ENCODE measurements at places on chromosomes 11 and 22.

DNA sequence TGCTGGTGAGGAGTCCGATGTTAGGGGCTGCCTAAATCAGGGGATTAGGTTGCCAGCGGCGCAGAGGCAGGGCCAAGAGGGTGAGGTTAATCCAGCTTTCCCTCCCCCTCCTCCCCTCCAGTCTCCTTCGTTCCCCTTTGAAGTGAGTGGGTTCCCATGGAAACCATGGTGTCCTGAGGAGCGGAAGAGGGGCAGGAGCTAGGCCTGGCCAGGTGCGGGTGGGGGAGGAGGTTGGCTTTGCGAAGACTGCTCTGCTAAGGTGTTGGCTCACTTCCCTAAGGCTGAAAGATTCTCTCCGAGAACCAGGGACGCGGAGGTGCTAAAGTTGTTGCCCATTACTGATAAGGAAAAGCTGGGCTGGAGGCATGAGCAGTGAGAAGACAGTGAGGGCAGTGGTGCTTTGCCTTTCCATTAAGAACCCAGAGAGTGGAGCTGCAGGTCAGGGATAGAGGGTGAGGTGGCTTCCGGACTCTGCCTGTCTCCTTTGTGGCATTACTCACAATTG lies 124.6 kb downstream of the FEZ1 start:
- no peak for DNase-seq

DNA sequence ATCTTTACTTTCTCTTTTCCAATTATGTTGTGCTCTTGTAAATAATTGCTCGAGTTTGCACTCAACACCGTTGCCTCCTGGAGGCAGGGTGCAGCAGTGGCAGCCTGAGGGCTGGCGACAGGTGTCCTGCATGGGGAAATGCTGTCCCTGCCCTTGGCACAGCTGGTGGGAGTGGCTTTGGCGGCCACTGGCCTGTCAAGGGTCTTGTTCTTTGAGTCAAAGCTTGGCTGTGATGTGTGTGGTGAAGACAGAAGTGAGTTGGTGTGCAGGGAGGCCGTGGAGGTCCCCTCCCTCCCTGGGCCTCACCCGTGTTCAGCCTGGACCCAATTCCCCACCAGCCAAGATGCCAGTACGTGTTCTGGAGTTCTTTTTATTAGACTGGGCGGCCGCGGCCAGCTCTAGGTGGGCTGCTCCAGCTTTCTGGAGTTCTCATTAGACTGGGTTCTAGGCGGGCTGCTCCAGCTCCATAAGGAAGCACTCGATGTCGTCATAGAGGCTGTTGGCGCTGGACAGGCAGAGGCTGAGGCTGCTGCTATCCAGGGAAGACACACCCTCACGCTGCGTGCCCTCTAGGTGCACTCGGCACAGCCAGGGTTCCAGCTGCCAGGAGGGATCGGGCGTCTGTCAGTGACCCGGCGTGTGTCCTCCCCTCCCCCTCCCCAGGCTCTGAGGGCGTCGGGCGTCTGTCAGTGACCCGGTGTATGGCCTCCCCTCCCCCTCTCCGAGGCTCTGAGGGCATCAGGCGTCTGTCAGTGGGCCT lies 3.4 kb downstream of the IRF7 start:
- DNase-seq, result no peak

GRCh38 chr11:44351898-44352498 lies 42.1 kb upstream of the ALX4 start:
- no peak for DNase-seq

DNA sequence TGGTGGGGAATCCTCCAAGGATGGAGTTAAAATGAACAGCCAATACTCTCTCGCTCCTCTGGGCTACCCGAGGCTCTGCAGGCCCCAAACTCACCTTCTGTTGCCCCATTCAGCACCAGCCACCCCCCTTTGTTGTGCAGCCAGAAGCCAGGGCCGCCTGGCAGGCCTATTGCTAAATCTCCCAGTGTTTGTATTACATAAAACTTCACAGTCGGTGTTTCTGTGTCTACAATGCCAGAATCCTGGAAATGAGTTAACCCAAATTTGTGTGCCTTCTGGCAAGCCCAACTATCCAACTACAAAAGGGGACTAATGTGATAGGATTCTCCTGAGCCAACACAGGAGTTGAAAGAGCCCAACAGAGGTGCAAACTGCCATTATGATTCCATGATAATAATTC lies 9.3 kb downstream of the KCNJ5 start:
- no peak for DNase-seq

DNA sequence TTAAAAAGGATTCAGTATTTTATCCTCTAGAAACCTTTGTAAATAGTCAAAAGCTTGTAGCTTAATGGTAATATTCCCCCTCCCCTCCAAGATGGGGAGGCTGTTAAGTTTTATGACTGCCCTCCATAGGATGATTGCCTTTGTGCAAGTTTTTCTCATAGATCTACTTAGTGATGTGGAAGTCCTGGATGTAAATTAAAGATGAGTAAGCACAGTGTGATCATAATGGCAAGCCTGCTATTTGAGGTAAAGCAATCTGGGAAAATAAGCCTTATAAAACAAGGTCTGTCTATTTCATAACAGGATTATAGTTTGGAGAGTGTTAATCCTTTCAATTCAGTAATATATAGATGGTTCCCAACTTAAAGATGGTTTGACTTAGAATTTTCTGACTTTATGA lies 216.3 kb downstream of the DDX10 start:
- DNase-seq, result no peak

- DNase-seq, result peak; percentile 91
These were observed 52.9 kb upstream of the RTL6 start for GRCh38 chr22:44550711-44551491.

DNA sequence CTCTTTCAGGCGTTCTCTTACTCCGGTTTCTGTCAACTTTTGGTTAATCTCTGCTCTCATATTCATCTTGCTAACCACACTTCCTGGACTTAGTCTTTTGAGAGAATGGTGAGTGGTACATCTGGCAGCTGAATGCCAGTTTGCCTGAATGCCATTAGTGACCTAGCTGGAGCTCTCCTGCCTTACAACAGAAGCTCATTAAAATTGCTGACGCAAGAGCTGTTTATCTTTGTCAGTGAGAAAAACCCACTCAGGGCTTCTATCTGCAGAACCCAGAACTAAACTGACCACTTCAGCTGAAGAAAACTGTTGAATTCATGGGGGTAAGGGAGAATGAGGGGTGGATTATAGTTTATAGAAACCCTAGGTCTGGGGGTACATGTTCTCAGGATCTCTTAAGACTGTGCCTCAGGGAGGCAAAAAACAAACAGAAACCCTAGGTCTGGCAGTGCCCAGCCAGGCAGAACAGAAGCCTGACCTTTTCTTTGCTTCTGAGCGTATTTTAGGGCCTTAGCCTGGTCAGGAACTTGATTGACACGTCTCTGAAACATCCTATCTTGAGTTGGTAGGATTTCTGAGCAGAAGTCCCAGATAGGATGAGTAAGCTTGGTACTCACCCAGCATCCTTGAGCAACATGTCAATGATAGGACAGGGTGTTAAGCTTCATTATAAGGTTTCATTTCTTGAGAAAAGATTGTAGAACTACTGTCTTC lies 52.8 kb upstream of the YWHAH start:
- DNase-seq, result no peak

DNA sequence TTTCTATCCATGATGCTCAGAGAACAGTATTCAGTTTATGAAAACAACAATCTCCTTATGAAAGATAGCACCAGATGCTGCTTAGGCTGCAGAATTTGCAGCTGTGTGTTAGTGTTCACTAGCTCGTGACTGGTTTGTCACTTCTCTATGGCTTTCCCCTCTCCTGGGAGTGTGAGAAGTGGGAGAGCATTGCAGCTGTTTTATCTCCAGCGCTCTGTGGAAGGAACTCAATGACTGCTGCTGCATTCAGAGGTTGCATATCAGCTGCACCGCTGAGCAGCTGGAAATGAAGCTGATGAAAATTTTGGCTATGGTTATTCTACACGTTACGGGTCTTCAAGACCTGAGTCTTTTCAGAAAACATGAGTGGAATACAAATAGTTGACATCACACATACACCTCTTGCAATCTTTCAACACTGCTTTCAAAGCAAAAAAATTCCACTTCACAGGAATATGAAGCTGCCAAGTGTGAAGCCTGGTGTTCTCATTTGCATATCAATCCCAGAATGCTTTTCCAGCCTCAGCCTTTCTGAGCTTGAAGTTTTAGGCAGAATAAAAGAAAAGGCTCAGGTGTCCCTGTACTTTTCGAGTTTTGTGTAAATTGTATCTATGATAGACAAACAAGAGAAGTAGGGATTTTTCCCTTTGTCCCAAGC lies 149.3 kb upstream of the DDI1 start:
- DNase-seq, result no peak

DNA sequence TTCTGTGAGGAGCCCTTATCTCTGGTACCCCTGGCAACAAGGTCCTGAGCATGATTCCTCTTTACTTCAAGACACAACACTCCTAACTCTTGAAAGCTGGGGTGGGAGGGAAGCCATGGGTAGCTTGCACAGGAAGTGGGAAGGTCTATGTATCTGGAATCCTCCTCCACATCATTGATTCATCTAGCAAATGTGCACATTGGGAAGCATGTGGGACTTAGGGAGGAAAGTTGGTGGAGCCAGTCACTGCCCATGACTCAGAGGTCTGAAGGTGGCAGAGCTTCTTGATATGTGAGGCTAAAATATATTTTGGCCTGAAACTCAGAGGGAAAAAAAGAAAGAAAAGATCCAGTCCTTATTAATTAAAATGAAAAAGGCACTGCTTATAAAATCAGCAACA lies 1000.9 kb downstream of the DLG2 start:
- no peak for DNase-seq
